ENCODE measurements at places on chromosomes 1 and 21.

DNA sequence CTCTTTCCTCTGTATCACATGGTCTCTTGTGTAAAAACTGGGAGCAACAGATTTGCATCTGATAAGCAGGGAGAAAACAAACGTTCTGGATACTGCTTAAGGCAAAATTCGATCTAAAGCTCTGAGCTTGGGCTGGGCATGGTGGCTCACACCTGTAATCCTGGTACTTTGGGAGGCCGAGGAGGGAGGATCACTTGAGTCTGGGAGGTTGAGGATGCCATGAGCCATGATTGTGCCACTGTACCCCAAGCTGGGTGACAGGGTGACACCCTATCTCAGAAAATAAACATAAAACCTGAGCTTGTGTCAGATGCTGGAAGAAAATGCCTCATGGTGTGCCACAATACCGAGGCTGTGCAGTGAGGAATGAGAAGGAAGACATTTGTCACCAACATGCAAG is 73.9 kb downstream of the SCCPDH start:
- no peak for DNase-seq

DNA sequence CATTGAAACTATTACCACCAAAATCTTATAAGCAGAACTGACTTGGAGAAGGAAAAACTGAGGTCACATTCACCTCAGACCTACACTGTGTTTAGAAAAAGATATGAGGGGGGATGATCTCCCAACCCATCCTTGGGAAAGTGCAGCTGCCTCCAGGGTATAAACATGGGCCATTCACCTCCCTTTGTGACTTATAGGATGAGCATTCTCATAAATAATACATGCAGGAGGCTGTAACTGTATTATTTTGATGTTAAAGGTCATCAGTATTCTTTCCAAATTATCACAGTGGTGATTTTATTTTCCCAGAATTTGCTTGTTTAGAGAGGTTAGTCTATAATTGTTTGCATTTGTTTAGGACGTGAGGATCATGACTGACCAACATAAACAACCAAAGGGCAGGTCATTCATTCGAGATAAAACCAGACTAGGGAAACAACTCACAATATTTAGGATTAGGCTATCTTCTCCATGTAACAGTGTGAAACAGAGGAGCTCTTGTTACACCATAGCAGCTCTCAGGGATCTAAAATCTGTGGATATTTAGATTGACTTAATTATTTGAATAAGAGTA is 109.2 kb upstream of the NR5A2 start:
- no peak for DNase-seq

GRCh38 chr1:170676628-170677027 is 12.7 kb downstream of the PRRX1 start:
- DNase-seq: no peak

- no peak for DNase-seq
These were observed 49.2 kb upstream of the SARS1 start for GRCh38 chr1:109164538-109164937.

DNA sequence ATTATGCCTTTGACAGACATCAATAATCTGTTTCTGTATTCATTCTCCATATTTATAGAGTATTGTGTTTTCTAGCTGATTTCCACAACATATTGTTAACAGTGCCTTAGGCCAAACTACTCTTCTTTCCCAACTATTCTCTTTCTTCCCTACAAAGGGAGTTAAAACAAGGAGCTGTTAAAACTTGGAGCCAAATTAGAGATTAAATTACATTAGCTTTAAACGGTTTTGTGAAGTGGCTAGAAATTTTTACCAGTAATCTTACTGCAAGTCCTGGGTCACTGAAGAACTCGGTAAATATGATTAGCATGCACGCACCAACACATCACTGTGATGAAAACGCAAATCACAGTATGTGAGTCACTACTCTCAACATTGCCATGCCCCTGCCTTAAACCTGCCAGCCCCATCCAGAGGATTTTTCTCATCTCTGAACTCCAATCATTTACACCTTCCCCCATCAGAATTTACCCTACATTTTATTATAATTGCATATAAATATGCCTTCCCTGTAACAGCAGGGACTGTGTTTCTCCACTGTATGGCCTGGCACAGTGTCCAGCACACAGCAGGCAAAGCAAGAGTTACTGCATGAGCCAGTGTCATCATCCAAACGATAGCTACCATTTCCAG is 1.5 kb upstream of the PRDX6 start:
- DNase-seq: no peak

DNA sequence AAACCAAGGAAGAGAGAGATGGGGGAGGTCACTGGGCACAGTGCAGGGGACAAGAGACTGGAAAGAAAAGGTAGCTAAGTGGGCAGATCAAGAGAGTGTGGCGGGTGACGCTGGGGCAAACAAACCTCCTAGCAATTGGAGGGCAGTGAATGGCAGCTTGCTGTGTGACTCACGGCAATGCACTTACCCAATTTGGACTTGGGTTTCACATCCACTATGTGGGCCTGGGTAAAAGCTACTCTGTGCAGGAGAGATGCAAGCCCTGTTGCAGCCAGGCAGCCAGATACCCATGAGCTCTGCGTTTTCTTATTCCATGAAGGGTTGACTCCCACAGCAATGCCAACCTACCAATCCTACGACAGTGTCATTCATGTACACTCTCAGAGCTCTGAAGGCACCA is 9.5 kb downstream of the PLXNA2 start:
- DNase-seq: no peak

DNA sequence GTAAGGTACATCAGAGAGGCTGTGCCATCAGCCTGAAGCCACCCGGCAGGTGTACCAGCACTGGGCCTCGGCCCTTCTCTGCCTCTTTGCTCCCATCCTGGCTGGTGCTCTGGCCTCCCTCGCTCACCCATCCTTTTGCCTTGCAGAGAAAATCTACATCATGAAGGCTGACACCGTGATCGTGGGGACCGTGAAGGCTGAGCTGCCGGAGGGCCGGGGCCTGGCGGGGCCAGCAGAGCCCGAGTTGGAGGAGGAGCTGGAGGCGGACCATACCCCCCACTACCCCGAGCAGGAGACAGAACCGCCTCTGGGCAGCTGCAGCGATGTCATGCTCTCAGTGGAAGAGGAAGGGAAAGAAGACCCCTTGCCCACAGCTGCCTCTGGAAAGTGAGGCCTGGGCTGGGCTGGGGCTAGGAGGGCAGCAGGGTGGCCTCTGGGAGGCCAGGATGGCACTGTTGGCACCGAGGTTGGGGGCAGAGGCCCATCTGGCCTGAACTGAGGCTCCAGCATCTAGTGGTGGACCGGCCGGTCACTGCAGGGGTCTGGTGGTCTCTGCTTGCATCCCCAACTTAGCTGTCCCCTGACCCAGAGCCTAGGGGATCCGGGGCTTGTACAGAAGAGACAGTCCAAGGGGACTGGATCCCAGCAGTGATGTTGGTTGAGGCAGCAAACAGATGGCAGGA is 24.5 kb upstream of the TNFRSF1B start:
- no peak for DNase-seq

DNA sequence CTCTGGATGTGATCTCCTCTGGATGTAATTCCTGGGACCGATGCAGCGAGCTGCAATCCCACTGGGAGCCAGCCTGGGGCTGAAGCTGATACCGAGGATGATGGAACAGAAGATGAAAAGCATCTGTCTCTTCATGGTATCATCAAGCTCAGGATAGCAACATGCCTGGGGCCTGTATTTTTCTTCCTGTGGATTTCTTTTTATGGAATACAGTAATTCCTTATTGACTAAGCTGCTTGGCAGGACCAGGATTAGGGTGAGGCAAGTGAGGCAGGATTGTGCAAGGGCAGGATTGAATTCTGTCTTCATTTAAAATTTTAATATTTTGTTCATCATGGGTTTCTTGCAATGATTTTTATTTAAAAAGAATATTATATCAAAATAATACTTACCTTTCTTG is 86.6 kb downstream of the SLC25A24 start:
- no peak for DNase-seq

GRCh38 chr1:154879038-154879421 is 8.9 kb upstream of the KCNN3 start:
- no peak for DNase-seq

DNA sequence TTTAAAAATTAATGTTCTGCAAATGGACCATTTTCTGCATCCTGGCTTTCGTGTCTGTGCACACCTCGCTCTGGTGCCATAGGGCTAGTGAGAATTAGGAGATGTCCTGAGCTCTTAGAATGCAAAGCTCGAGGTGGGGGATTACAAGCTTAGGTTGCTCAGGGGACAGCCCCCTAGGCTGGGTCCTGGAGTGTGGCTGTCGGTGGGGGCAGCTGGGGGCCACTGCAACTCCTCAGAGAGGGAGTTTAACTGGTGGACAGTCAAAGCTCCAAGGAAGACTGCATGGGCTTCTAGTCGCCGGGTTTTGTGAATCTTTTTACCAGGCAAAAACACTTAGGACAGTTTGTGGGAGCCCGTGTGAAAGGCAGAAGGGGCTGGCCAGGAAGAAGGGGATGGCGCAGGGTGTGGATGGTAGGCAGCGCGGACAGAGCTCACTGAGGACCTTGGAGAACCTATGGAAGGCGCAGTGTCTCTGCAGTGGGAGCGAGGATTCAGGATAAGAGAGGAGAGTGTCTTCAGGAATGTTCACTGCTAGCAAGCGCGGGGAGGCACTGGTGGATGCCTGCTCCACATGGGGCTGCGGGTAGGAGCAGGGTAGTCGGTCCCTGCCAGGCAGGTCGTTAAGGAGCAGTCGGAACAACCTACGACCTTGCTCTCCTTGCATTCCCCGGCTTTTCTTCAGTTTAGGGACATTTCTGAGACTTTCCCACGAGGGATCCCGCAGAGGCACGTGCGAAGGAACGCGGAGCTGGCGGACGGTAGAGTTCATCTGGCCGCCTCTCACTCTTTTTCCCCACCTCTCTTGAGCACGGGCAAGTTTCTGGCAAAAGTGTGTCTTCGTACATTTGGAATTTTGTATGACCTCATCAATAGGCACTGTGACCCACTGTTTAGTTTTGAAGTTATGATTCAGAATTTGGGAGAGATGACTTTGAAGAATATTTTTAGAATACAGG is 12.9 kb upstream of the KCNE1 start:
- DNase-seq: no peak

GRCh38 chr1:25526753-25527152 is 16.7 kb upstream of the LDLRAP1 start:
- no peak for DNase-seq

DNA sequence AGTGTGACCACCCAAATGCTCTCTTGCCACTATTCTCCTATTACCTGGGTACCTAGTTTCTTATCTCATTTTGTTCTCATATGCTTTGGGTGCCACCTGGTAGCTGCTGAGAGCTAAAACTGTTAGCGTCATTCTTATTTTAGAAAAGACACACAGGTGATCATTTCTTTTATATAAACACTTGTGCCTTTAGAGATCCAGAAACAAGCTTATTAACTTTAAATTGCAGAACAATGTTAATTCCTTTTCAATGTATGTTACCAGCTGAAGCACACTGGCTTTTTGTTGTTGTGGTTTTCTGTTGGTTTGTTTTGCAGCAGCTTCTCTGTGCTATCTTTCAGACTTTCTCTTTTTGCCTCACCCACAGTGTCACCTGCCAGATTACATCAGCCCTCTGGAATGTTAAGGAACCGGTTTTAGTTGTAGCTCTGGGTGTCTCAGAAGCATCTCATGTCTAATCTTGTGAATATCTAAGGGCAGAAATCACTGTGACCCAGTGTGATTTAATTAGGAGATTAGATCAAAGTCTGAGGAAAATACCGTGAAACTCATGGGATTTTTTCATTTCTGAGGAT is 43.4 kb upstream of the SLC19A2 start:
- DNase-seq: no peak

DNA sequence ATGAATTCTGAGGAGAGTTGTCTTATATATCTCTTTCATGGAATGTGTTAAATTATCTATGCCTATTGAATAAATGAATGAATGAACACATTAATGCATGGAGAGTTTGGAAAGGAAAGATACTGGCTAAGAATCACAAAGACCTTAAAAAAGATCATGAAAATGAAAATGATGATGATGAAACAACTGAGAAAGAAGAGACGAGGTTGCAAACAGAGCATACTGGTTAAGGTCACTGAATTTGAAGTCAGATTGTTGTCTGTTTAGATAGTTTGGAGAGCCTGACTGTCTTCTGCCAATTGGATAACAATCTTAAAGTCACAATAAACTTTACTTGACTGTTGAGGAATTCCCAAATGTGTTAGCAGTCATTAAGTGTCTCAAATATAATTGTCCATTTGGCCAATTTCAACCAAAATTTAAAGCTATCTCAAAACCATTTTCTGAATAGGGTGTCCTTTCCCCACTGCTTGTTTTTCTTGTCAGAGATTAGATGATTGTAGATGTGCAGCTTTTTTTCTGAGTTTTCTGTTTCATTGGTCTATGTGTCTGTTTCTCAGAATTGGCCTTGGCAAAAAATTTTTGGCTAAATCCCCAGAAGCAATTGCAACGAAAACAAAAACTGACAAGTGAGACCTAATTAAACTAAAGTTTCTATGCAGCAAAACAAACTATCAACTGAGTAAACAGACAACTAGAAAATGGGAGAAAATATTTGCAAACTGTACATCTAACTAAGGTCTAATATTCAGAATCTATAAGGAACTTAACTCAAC is 132.2 kb downstream of the PTGER3 start:
- DNase-seq: no peak

DNA sequence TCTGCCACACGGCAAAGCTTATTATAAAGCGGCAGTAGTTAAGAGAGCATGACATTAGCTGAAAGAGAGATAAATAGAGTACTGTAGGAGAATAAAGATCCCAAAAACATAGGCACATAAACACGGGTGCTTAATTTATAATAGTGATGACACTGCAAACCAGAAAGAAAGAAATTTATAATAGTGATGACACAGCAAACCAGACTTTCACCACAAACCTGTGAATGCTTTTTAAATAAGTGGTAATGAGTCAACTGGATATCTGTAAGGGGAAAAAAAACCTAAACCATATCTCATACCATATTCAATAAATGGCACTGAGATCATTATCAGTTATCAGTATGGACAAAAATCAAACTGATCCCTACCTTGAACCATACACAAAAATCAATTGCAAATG is 25.5 kb downstream of the USP1 start:
- no peak for DNase-seq

DNA sequence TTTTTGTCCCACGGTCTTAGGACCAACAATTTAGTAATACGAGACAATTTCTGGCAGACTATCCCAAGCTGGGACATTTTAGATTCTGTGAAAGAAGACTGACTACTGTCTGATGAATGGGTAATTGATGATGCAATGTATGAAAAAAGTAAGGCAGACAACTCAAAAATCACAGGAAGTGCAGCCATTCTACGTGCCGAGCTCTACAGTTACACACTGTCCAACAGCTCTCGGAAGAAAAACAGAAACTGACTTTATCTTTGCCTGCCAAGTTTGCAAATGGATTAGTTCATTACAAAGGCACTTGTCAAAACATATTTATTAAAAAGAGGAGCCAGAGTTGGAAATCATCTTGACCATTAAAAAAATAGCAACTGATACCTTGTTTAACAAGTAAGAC is 31.3 kb downstream of the ZBTB8B start:
- no peak for DNase-seq
